ENCODE measurements at places on chromosomes 16 and 17. TPM values are rescaled to one million over a fixed set of nuclear protein-coding genes. Genes with fewer than 3 reads are reported as not detected.

Gene ZG16B
- 0.70 TPM for total RNA-seq

Gene CHMP6
- total RNA-seq, result 26.5 TPM

Gene PARD6A
- 1.9 TPM for total RNA-seq

Gene AIPL1
- not detected for total RNA-seq

Gene CACNG1
- 0.23 TPM for total RNA-seq

Gene ZDHHC7
- 45.7 TPM for total RNA-seq

Data from mesothelial cell of epicardium (in vitro differentiated cells).